ENCODE measurements at places on chromosomes 12 and 14.

- DNase-seq = no peak
These were observed 21.7 kb upstream of the YAF2 start for GRCh38 chr12:42259699-42260098.

DNA sequence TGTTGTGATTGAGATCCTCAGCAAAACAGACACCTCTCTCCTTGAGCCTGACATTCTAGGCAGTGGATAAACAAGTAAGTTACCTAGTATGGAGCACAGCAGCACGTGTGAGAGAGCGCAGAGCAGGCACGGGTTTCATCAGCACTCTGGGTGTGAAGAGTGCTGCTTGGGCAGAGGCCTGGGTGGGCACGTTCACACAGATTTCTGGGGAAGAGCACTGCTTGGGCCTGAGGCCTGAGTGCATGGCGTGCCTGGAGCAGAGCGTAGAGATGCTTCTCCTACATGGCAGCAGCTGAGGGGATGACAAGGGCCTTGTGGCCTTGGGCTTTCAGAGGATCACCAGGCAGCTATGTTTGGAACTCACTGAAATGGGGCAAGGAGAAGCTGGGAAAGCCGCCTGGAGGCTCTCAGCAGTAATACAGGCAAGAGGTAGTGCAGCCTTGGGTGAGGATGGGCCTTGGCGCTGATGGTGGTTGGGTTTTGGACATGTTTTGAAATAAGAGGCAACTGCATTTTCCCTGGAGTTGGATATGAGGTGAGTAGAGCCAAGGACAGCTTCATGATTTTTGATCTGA is 17.6 kb downstream of the CKB start:
- no peak for DNase-seq

GRCh38 chr12:96077081-96077480 is 41.7 kb upstream of the LTA4H start:
- no peak for DNase-seq

GRCh38 chr12:78007173-78007572 is 176.5 kb downstream of the NAV3 start:
- DNase-seq = no peak

DNA sequence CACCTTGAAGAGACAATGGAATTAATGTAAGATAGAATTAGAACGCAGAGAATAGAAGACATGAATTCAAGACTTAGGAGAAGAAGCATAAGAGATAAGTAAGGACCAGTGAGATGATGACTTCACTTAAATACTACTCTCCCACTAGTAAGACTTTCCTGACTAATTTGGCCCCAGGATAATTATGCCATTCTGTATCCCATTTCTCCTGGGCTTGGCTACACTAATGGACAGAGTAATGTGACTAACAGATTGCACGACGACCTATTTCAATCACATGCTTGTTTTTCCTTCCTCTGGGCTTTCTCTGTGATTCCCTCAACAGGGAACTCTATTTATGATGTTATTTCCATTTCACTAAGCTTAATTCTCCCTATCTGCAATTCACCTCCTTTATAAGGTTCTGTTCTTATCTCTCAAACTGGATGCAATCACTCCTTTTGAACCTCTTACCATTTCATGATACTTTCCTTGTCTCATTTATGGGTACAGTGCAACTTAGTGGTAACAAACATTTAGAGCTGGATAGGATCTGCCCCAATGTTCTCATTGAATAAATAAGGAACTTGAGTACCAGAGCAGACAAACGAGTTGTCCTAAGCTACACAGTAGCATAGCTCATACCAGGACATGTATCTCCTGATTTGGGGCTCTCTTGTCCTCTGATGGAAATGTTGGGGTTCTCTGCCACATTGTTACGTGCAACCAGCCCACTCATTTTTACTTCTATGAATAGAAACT is 102.7 kb downstream of the BTG1 start:
- no peak for DNase-seq

- DNase-seq = no peak
These were observed 175.9 kb upstream of the BMP4 start for GRCh38 chr14:54132496-54132895.

DNA sequence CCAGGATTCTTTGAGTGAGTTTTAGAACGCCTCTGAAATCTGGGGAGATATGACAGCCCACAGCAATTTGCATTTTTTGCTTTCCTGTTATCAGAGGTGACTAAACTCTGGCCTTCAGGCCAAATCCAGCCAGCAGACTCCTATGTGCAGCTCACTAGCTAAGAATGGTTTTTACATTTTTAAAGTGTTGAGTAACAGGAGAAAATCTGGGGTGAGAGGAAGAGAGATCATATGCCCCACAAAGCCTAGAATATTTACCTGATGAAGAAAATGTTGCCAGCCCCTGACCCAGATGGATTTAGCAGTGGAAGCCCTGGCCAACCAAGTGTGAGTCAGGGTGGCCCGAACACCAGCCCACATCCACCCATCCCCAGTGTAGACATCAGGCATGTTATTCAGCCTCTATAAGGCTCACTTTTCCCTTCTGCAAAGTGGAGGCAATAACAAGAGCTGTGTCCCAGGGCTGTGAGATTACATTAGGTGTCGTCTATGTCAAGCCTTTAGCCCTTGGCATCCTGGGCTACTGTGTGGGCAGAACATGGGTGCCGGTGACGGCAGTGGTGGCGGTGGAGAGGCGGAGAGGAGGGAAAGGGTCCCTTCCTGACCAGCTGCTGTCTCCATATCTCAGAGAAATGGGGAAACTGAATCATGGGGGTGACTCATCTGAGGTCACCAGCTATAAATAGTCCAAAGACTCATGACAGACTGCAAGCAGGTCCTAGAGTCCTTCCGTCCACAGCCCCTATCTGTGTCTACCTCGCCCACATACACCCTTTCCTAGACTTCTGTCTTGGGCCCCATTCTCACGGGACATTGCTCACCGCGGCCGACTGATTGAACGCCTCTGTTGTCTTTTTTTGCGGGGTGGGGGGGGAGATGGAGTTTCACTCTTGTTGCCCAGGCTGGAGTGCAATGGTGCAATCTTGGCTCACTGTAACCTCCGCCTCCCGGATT is 32.6 kb upstream of the CD9 start:
- peak; percentile 86 for DNase-seq

GRCh38 chr14:50521912-50522341 is 10.4 kb downstream of the MAP4K5 start:
- DNase-seq = peak; percentile 32

DNA sequence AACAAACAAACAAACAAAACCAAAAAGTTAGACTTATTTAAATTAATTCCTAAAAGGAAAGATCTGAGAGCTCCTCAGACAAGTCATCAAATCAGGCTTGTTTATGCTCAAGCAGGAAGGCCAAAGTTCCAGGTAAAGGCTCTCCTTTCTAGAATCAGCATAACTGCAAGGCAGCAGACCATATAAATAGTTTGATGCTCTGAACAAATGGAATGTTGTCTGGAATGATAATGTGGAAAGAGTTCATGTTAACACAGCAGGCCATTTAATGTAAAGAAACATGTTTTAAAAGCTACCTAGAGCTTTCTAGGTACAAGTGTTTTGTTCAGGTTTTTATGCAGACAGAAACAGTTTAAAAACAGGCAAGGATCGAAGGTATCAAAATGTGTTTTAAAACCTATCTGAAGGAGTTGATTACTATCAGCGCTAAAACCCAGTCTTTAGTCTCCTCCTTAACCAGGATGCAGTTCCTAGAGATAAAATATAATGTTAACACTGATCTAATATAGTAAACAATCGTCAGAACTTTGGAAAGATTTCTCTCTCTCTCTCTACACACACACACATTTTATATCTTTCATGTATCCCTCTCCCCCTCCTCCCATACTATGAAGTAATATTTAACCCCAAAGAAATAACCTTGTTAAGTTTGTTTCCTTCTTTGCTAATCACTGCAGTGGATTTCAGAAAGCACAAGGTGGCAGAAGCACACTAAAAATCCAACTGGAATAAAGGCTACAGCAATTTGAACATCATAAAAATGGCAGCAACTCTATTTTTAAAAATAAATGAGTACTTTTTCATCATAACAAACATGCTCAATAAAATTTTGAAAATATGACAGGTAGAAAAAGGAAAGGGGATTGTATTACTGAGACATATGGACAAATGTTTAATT is 135.5 kb downstream of the PAWR start:
- no peak for DNase-seq

- DNase-seq = no peak
These were observed 41.4 kb upstream of the FGF6 start for GRCh38 chr12:4486980-4487379.

GRCh38 chr12:125643055-125643454 is 577.8 kb downstream of the AACS start:
- no peak for DNase-seq

- DNase-seq = no peak
These were observed 10.7 kb downstream of the IFT81 start for GRCh38 chr12:110134691-110135411.

DNA sequence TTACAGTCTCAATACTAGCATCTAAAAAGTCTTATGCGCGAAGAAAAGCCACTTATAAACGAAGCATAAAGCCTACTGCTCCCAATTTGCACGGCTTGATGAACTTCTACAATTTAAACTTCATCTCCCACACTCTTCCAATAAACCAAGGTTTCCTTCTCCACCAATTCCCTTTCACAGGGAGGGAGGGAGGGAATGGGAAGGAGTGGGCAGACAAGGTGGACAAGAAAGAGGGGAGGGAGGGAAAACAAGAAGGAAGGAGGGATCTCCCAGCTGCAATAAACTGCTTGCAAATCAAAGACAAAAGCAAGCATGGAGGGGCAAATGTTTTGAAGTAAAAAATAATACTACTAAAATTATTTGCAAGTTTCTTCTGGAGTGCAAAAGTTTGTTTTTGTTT is 64.5 kb downstream of the MED13L start:
- DNase-seq = no peak

DNA sequence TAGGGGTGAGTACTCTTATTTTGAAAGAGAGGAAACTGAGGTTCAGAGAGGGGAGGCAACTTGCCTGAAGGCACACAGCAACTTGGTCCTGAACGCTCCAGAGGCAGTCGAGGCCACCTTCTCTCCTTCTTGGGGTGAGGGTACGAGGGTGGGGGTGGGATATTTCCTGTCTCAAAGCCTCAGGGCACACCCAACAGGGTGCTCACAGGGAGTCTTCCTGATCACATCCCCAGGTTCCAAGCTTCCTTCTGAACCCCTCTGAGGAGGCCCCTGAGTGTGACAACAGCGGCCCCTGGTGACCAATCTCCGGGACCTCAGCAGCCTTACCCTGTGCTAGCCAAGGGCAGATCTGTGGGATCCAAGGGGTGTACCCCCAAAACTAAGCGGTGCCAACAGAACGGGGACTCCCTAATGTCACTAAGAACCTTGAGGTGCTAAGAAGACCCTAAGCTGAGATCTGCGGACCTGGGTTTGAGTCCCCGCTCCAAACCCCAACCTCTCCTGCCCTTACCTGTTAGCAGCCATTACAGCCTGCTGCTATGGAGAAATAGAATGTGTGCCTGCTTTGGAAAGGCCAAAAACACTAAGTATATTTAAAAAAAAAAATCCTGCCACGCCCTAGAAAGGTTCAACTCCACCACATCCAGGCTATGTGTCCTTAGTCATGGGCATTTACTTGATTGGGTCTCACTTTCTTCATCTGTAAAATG is 57.9 kb downstream of the TRPV4 start:
- peak; percentile 76 for DNase-seq

DNA sequence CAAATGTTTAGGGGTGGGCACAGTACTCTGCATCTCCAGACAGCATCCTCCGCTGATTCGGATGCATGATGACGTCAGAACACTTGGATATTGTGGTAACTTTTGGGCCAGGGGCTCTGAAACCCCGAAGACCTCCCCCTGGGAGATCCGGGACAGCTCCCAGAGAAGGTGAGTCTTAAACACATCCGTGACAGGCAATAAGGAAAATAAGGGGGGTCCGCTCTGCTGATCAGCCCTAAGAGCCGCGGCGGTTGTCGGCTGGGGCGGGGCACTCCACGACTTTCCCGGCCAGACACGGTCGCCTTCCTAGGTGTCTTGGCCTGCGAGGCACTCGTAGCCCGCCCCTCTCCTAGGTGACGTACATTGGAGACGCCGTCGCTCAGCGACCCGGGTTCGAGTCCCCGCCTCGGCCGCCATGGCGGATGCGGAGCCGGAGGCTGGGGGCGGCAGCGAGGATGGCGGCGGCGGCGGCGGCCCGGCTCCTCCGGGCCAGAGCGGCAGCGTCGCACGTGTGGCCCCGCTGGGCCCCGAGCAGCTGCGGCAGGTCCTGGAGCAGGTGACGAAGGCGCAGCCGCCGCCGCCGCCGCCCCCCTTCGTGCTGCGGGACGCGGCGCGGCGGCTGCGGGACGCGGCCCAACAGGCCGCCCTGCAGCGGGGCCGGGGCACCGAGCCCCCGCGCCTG is at the start of gene ZNF839:
Gene ZNF839 (plus strand): TSS at position 396 of the 682 bp plus-strand sequence. CDS start 20 bp downstream, at position 416.
- DNase-seq = peak; percentile 92

DNA sequence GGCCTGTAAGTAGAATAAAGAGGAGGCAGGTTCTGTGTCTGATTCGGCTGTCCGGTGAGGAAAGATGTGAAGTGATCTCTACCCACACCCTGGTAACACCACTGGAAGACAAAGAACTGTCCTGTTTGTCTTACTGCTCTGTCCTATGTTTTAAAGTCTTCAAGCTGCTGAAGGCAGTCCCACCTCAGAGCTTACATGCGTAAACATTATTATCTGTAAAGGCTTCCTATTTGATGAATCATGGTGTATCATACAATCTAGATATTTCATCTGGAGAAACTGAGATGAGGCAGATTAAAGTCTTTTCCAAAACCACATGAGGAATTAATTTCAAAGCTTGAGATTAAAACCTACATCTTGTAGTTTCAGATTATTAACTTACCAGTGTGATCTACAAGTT is 427.6 kb downstream of the ZFP36L1 start:
- peak; percentile 50 for DNase-seq

DNA sequence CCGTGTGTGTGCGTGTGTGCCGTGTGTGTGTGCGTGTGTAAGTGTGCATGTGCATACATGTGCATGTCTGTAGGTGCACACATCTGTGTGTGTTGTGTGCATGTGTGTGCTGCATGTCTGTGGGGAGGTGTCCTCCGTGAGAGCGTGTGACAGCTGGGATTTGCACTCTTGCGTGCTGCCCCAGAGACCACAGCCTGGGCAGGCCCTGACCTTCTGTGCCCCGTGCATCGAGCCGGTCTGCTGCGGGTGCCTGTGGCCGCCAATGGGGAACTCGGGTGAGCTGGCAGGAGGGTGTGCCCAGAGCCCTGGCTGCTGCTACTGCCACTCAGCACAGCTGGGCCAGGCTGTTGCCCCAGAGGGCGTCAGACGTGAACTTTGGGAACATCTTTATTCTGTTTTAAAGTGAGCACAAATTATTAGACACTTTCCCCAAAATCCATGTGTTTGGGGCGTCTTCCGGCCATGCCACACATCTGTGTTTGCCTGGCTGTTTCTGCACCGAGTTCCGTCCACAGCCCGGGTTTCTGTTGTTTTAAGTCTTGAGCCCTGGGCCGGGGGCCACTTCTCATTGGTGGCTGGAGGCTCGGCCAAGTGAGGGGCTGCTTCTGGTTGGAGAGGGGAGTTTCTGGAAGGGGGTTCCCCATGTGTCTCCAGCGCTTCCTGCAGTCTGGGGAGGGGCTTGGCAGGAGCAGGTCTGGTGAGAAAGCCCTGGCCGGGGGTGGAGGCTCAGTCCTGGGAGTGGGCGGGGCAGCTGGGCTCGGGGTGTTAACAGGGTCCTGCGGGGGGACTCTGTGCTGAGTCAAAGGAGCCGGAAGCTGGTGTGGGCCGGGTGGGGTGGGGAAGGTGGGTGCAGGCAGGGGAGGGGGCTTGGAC is 7.6 kb downstream of the CEP170B start:
- DNase-seq = no peak

GRCh38 chr12:59079002-59079401 is 158.7 kb upstream of the LRIG3 start:
- DNase-seq = no peak

GRCh38 chr12:25531502-25532052 is 21.5 kb downstream of the LMNTD1 start:
- DNase-seq = no peak

- no peak for DNase-seq
These were observed 187.0 kb upstream of the ATP2B1 start for GRCh38 chr12:89895591-89895990.

Data from LoVo (cell line).